Left cardiac atrium (tissue), 4 donors: ENCODE measurements at places on chromosomes 7 and 10. TPM values are rescaled to one million over a fixed set of nuclear protein-coding genes. Genes with fewer than 3 reads are reported as not detected.

GRCh38 chr7:30652698-30653641 is 29.3 kb downstream of the CRHR2 start:
- no peak for DNase-seq

The MYO3A gene
- not detected for total RNA-seq

The HTR7 gene
- total RNA-seq: 0.32 TPM

DNA sequence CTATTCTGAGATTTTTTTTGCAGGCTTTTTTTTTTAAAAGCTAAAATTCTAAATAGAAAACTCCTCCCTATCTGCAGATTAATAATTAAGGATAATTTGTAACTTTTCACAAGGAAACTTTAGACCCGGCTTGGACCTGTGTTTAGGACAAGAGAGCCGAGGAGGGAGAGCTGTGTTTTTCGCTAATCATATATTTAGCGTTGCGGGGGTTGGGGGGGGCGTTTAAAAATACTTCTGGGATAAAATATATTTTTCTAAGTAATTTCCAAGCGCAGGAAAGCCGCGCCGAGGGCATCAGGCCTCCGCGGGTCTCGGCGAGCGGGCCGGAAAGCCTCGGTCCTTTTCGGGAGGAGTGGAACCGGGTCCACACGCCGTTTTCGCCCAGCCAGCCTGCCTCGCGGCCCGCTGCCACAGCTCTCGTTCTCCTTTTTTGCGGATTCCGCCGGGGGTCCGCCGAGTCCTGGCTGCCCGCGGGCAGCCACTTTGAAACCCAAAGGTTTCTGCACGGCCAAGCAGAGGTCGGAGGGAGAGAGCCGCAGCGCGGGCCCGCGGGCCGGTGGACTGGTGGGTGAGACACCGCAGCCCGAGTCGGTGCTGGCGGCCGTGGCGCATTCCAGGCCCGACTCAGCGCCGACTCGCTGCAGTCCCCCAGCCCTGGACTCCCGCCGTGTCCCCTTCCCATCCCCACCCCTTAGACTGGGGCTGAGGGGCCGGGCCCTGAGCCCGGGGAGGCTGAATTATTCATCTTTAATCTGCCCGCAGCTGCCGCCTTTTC is 2.3 kb downstream of the PAX2 start:
- no peak for DNase-seq

DNA sequence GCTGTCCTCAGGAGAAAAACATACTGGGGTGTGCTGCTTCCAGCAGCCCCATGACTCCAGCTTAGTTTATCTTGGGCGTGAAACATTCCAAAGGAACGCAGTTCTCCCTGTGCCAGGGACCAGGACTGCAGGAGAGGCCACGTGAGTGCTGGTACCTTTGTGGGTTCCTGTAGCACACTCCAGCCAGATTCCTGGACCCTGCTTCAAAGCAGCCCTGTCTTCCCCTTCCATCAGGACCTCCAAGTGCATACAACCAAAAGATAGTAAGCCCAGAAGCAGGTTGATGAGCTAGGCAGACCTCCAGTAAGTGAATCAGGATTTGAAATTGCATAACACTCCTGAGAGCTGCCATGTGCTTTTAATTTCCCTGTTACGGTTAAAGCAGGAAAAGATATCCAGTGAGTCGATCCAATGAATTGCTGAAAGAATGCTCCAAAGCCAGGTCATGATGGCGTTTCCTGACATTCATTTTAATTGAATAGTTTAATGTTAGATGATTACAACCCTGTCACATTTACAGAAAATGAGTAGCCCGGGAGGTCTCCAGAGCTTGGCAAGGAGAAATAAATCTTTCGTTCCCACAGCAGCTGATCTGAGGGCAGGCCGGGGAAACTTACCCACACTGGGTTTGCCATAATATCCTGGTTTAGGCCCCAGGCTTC is 38.9 kb upstream of the CPXM2 start:
- DNase-seq: no peak

GRCh38 chr10:82468453-82468852 is 593.5 kb downstream of the NRG3 start:
- DNase-seq: no peak

- no peak for DNase-seq
Observed at GRCh38 chr10:74272288-74272687, 121.3 kb downstream of the ADK start.

- DNase-seq: no peak
Observed at GRCh38 chr7:50544992-50545391, 20.2 kb downstream of the DDC start.

DNA sequence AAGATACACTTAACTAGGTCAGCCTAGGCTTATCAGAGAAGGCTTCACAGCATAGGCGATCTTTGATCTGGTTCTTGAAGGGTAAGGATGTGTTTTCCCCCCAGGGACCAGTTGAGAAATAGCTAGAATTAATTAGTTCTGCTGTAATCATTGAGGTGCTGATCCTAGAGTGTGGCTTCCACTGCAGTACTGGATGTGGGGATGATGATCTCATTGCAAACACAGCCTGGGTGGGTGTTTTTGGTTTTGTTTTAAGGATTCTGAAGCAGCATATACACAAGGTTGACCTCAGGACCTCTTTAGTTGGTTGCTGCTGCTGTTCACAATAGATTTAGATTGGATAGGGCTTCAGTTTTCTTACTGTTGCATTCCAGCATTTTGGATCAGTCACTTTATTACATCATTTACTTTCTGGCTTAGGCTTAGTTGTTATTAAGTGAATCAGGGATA is 159.7 kb downstream of the AUTS2 start:
- DNase-seq: no peak

The EPO gene
- total RNA-seq: not detected

DNA sequence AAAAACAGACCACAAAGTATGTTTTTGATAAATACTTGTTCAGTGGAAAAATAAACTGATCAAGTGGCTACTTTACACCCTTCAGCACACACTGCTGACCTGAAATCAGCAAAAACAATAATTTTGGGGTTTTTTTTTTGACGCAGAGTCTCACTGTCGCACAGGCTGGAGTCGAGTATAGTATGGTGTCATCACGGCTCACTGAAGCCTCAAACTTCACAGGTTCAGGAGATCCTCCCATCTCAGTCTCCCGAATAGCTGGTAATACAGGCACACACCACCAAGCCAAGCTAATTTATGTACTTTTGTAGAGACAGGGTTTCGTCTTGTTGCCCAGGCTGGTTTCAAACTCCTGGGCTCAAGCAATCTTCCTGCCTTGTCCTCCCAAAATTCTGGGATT is 30.6 kb downstream of the TARP start:
- no peak for DNase-seq

The HOXA2 gene
- total RNA-seq: 0.38 TPM

GRCh38 chr7:43904533-43905208 is 1.7 kb downstream of the URGCP start:
- no peak for DNase-seq

DNA sequence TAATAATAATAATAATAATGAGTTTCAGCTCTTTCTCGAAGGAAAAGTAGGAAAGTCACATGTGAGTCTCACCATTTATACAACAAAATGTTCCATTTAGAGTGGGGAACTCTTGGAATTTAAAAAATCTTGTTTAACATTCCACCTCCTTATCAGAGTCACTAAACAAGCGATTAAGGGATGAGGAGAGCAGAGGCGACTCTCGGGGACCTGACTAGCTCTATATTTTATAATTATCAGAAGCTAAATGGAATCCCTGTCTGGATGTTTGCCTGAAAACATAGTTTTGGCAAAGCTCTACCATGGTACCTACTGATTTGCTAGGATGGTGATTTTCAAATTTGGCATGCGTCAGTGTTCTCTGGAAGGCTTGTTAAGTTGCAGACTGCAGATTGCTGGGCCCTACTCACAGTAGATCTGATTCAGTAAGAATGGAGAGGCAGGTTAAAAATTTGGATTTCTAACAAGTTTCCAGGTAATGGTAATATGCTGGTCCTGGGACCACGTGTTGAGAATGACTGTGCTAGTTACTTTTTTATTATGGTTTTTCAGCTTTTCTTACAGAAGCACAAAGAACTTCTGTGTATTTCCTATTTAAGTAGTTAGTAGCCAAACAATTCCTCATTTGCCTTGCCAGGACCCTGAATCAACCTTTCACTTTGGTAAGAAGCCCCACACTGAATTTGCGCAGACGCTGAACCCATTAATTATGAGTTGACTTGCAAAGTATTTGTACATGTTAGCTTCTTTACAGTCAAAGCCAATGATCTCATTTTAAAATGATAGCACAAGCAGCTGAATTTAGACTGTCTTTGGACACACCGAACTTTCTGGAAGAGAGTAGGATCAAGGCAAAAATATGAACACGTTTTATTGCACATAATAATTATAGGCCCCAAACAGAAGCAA is 39.5 kb downstream of the CPED1 start:
- no peak for DNase-seq

The UPK3BL1 gene
- 19.2 TPM for total RNA-seq

The ITIH5 gene
- 22.1 TPM for total RNA-seq

DNA sequence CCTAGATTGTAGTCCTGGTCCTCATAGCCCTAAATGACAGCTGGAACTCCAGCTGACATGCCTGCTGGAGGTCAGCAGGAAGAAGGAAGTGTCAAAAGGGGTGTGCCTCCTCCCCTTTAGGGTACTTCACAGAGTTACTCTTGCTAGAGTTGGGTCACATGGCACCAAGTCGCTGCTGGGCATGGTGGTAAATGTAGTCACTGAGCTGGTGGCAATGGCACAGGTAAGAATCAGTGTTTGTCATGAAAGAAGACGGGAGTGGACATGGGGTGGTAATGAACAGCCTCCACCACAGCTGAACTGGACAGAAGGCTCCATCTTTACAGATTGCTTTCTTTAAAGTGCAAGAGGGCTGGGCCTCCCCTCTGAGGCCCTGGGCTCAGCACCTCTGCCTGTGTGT is 122.3 kb downstream of the ACTR3B start:
- DNase-seq: no peak

- peak; percentile 85 for DNase-seq
Observed at GRCh38 chr7:64882341-64883112, 20.5 kb upstream of the ZNF273 start.

The KCP gene
- 0.31 TPM for total RNA-seq

- DNase-seq: no peak
Observed at GRCh38 chr7:90178679-90179278, 24.5 kb downstream of the STEAP1 start.

- peak; percentile 55 for DNase-seq
Observed at GRCh38 chr7:71735961-71736556, 604.1 kb downstream of the GALNT17 start.

- DNase-seq: no peak
Observed at GRCh38 chr7:77858278-77858677, 59.7 kb downstream of the PHTF2 start.

DNA sequence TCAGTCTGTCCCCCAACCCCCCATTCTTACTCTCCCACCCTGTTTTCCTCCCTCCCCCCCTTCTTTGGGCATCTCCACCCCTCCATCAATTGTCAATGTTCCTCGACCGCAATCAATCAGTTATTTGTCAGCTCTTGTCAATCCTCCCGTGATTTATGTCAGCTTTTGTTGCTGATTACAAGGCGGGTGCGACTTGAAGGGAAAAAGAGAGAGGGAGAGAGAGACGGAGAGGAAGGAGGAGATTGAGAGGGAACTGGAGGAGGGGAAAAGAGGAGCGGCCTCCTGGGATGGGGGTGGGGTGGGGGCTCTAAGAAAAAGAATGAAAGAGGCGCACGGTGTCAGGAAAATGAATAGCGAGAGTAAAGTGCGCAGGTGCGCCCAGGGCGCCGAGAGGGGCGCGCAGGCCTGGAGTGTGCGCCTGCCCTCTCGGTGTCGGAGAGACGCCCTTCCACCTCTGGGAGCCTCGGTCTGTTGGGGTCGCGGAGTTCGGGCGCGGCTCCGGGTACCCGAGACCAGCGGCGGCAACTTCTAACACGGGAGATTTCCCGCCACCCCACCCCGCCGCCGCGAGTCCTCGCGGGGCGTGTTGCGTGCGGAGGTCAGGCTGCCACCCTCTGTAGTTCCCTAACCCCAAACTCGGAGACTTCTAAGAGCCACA is 1.1 kb upstream of the ZNF503 start:
- peak; percentile 48 for DNase-seq

The EEPD1 gene
- total RNA-seq: 5.2 TPM

The TFEC gene
- total RNA-seq: 3.5 TPM

The FAM13C gene
- 4.6 TPM for total RNA-seq

DNA sequence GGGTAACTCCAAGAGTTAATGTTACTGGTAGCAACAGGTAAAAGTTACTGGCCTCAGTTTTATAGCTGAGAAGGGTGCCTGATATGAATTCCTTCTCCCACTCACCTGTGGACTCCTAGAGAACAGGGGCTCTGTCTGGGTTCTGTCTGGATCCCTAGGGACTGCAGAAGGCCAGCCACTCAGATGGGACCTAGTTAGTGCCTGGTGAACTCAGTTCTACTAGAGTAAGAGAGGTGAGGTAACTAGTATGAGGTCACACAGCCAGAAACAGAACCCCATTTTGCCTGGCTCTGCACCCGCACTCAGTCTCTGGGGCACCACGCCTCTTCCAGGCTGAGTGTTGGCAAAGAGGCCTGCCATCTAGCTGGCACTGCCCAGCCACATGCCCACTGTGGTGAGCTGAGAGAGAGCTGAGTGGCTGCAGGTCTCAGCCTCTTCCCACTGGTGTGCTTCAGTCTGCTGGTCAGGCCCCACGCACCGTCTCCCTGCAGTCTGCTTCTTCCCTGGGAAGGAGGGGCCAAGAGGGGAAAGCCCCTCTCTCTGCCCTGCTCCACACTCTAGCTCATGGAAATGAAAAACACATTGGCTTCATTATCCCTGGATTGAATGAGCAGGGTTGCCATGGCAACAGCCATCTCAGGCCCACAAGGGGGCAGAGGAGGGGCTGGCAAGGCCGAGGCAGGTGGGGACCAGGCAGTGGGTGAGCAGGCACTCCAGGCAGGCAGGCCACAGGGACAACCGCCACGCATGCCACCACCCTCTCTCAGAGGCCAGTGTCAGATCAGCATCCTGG is 110.6 kb downstream of the ZMIZ1 start:
- no peak for DNase-seq

The TMEM120A gene
- total RNA-seq: 98.3 TPM

The ADAM8 gene
- 2.3 TPM for total RNA-seq

GRCh38 chr10:133306941-133307379 is 1.7 kb downstream of the TUBGCP2 start:
- DNase-seq: no peak

The ADGRA1 gene
- total RNA-seq: not detected

DNA sequence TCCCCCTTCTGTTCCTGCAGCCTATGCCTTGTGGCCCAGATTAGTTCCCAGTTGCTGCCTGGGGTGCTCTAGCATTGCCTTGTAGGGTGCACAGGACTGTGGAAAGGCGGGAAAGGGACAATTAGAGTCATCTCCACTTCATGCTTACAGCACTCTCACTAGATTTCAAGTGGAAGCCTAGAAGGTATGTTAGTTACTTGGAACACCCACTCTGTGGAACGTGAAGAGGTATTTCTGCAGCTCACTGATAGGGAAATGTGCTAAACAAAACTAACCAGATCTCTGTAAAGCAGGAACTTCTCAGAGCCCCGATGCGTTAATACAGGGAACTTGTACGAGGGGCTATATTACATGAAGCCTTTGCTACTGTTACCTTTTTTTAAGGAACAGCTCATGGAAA is 19.4 kb downstream of the STMP1 start:
- no peak for DNase-seq

- DNase-seq: peak; percentile 7
Observed at GRCh38 chr10:42982891-42983506, 93.9 kb upstream of the RET start.

DNA sequence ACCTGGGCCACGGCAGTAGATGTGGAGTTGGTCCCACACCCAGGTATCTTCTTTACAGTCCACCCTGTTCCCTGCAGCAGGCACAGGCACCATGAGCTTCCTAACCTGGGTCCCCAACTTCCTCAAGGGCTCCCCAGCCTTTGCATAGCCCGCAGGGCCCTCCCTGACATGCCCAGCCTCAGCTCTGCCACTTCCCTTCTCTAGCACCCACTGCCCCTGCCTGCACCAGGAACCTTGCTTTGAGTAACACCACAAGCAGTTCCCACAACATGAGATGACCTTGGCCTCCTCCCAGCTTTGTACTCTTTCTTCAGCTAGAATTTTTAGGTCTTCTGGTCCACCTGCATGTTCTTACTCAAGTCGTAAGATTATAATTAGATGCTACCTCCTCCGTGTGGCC is 92.2 kb upstream of the ZPBP start:
- no peak for DNase-seq
